ENCODE measurements at places on chromosomes 1 and 21. TPM values are rescaled to one million over a fixed set of nuclear protein-coding genes. Genes with fewer than 3 reads are reported as not detected.

Gene LMX1A
- total RNA-seq: 0.05 TPM

Gene ACP6
- 9.5 TPM for total RNA-seq

Gene ZNF648
- under 0.01 TPM for total RNA-seq

Gene SPRR1A
- not detected for total RNA-seq

Gene NTRK1
- total RNA-seq: 1.6 TPM

Gene HHIPL2
- total RNA-seq: 0.33 TPM

Gene TPTE
- total RNA-seq: not detected
